ENCODE measurements at places on chromosomes 1 and 21.
A peak's percentile ranks its signal among the peaks of the same experiment; 100 is the strongest.

DNA sequence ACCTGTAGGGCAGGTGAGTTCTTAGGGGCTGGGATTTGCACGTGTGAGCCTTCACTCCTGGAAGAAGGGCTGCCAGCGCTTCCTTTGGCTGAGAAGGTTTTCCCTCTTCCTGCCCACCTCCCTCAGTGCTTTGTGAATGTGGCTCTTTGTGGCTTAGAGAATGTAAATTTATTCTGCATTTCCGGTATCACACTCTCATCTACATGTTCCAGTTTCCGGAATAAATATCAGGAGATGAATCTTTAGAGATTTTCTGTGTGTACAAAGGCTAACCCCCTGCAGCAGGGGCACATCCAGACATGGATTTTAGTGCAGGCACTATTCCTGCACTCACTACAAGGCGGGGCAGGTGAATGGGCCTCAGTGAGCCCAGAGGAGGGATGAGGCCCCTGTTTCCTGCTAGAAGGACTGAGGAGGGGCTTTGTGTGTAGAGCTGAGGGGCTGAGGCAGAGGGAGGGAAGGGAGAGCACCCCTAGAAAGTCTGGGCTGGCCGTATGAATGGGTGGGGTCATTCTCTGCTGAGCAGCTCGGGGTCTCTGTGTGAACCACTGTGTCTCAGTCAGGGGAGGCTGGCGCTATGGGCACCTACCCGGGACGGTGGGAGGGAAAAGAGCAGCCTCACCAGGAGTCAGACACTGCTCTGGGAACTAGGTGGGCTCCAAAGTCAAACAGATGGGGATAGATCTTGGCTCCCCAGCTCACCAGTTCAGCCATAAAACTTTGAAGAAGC is 207.5 kb downstream of the MATN1 start:
- no peak for DNase-seq

- no peak for DNase-seq
Observed at GRCh38 chr1:92408825-92409224, 77.9 kb downstream of the GFI1 start.

DNA sequence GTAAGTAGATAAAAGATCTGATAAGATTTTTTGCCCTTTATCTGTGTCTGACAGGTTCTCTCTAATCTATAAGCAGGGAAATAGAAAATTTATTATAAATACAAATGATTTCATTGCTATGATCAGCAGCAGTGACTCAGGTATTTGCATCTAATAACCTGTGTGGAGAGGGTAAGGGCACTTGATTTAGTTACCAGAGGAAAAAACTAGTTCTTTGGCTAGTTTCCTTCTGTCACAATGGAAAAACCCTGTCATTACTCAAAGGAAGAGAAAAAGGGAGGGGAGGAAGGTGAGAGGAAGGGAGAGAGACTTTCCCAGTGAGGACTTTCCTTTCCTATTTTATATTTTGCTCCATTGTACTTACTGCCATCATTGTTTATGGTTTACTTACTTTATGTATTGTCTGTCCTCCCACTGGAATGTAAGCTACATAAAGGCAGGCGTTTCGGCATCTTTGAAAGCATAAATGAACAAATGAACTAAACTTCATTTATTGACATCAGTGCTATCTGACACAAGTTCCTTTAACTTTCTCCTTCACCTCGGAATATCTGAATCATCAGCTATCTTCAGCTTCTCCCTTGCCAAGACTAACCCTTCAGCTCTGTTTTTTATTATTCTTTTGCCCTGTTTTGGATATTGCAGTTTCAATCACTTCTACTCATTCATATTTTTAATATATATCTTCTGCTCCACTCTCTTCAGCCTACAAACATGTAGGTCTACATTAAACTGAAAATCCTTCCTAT is 34.9 kb downstream of the WDR3 start:
- no peak for DNase-seq

- DNase-seq = no peak
Observed at GRCh38 chr1:13581446-13581845, 2.2 kb upstream of the PDPN start.

- DNase-seq = no peak
Observed at GRCh38 chr1:235442788-235443429, 61.3 kb downstream of the B3GALNT2 start.

DNA sequence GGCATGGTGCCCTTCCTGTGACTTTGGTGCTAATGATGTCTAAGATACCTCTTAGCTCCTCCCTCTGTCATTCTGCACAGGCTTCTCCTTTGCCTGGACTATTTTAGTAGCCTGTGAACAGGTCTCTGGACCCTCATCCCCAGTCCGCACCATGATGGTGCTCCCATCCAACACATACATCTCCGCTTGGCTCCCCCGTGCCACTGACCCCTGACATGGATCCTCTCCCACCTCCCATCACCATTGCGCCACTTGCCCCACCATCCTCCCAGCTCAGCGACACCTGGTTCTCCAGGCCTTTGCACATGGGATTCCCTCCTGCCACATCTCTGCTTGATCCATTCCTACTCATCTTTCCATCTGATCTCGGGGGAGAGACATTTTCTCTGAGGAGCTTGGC is 33.9 kb downstream of the RUNX3 start:
- no peak for DNase-seq

GRCh38 chr1:25718732-25719131 is 81.3 kb upstream of the SELENON start:
- DNase-seq = no peak

DNA sequence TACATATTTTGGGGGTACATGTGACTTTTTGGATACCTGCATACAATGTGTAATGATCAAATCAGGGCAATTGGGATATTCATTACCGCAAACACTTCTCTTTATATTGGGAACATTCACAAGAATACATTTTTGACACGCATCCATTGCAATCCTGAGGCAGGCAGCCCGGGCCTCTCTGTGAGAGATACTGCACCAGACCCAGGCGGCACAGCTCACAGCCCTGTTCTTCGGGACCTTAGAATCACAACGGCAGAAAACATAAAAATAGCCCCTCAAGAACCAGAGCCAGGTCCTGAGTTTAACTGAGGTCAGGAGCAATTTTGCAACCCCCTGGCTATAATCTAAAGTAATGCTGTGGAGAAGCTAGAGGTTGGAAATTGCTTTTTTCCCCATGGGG is 90.8 kb upstream of the PGBD5 start:
- DNase-seq = no peak

GRCh38 chr1:22262583-22262982 is 119.7 kb upstream of the WNT4 start:
- DNase-seq = no peak

DNA sequence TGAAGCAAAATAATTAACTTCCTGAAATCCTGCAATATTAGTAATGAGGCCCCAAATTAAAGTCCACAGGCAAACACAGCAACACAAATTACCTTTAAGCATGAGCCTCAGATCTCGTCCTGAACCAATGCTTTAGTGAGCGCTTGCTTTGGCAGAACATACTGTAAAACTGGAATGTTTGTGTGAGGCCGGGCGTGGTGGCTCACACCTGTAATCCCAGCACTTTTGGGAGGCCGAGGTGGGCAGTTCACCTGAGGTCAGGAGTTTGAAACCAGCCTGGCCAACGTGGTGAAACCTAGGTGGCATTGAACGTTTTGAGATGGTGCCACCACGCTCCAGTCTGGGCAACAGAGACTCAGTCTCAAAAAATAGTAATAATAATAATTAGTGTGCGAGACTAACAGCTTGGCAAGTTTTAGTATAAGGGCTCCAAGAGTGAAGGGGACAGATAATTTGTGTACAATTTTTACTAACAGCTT is 17.8 kb downstream of the SFPQ start:
- no peak for DNase-seq

GRCh38 chr1:147241934-147242448 is 493 bp upstream of the CHD1L start:
- DNase-seq = no peak

DNA sequence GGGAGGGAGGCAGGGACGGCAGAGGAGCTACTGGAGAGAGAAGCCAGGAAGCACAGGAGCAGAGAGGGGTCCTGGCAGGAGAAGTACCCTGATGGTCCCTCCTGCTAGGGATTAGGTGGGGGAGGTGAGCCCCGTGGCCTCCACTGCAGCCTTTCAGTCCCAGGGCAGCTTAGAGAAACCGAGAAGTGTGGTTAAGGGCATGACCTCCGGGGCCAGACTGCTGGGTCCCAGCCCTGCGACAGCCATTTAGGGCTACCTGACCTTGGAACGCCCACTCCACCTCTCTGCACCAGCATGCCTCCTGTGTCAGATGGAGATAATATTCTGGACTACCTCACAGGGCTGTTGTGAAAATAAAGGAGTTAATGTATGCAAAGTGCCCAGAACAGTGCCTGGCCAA is 47.4 kb downstream of the KCNN3 start:
- DNase-seq = no peak

GRCh38 chr1:154328318-154329151 is 3.2 kb downstream of the ATP8B2 start:
- peak; percentile 83 for DNase-seq

GRCh38 chr1:219160967-219161366 is 12.7 kb upstream of the LYPLAL1 start:
- DNase-seq = no peak

DNA sequence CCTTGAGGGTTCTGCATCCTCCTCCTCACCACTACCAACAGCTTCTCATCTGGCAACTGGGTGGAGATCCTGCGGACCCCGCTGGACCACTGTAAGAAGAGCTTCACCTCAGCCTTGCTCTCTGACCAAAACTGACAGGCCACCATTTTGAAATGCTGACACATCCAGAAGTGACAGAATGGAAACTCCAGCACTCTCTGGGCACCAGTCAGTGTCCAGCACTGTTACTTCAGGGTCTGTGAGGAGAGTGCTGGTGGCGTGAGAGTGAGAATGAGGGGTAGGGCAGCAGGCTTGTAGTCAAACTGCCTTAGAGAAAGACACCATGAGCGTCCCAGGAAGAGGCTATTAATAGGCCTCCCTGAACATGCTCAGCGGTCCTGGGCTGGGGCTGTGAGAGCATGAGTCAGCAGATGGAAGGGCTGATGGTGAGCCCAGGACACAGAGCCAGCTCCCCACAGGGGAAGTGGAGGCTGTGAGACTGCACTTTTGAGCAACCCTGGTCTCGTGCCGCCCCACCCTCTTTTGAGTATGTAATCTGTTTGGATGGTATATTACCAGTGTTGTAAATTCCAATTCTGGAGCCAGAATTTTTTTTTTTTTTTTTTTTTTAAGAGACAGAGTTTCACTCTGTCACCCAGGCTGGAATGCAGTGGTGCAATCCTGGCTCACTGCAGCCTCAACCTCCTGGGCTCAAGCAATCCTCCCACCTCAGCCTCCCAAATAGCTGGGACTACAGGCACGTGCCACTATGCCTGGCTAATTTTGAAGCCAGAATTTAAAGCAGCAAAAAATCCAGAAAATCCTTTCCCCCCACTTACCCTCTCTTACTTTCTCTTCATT is 34.4 kb upstream of the SLC30A1 start:
- no peak for DNase-seq

- no peak for DNase-seq
Observed at GRCh38 chr1:231571904-231572303, 43.4 kb downstream of the TSNAX start.

GRCh38 chr1:239764546-239764945 is 327.1 kb upstream of the FMN2 start:
- no peak for DNase-seq

GRCh38 chr1:5271264-5271663 is 616.9 kb downstream of the AJAP1 start:
- no peak for DNase-seq

GRCh38 chr1:25338986-25339385 is 852 bp downstream of the TMEM50A start:
- DNase-seq = no peak

- DNase-seq = no peak
Observed at GRCh38 chr21:44874497-44875315, 1.2 kb upstream of the PTTG1IP start.

- no peak for DNase-seq
Observed at GRCh38 chr1:209304166-209304565, 279.3 kb upstream of the CAMK1G start.

DNA sequence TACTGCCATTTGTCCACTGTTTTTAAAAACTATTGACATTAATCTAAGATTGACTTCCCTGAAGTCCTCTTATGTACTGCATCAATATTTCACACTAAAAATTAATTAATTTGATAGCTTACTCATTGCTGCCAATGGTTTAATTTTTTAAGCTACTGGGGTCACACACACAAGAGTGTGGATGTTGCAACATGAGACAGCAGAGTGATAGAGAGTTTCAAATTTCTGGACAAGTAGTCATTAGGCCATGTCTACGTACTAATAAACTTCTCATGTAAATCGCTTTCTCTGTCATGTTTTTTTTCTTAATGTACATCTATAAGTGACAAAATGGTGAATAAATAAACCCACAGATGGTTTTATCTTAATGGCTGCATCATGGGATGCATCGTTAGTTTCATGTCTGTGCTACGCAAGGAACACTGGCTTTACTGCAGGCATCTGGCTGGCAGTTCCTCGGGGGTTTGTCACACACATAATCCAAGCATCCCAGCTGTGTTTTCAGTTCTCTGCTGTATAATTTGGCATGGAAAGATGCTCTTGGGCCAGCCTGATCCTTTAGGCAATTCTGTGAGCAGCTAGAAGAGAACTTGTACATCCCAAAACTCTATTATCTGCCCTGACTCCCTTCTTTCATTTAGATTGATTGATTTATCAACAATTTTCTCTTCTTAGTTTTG is 16.4 kb upstream of the CHODL start:
- no peak for DNase-seq

DNA sequence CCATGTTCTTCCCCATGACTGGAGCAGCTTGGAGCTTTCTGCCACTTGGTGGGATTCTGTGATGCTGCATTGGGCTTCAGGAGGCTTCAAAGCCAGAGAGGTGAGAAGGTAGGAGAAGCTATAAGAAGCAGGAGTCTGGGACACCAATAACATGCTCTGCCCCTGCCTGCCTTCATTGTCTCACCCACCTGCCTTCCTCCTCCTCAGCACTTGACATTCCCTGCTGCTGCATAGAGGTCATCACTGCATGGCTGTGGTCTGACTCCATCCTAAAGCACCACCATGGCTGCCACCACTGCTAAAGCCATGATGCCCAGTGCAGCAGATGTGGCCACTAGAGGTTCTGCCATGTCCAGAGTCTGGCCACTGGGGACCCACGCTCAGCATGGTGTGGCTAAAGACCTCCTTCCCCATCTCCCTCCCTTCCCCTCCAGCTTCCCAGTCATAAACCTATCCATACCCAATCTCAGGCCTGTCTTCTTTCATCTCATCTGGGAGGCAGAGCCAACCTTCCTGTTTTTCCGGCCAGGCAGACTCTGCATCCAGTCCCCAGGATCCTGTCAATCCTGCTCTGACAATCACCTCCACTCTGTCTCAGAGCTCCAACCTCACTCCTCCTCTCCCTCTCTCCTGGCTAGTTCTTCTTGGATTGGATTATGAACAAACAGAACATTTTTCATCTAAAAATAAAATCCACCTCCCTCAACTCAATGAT is 285.1 kb upstream of the POU3F1 start:
- no peak for DNase-seq

- no peak for DNase-seq
Observed at GRCh38 chr21:42051788-42052187, 19.3 kb upstream of the UMODL1 start.

- no peak for DNase-seq
Observed at GRCh38 chr1:248824301-248824700, 1.4 kb downstream of the SH3BP5L start.

- DNase-seq = peak; percentile 41
Observed at GRCh38 chr1:226457307-226457712, 49.4 kb upstream of the PARP1 start.
